ENCODE measurements at places on chromosomes 7 and 10. TPM values are rescaled to one million over a fixed set of nuclear protein-coding genes. Genes with fewer than 3 reads are reported as not detected.

ADAP1 gene
- total RNA-seq = 1.7 TPM

DNA sequence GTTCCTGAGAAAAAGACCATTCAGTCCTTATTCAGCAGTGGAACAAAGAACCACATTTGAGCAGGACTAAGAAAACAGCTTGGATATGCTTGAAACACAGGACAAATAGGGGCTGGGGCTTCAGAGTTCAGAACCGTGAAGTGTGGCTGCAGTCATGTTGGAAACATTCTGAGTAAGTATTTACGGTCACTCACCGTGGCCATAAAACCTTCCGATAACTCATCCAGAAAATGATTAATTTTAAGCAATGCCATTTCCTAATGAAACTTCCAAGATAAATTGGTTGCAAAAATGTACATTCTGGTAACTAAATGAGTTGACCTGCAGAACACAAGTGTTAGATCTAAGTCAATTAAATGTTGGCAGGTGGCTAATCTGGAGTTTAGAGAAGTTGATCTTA lies 279.2 kb downstream of the CXCL12 start:
- DNase-seq = no peak

DNA sequence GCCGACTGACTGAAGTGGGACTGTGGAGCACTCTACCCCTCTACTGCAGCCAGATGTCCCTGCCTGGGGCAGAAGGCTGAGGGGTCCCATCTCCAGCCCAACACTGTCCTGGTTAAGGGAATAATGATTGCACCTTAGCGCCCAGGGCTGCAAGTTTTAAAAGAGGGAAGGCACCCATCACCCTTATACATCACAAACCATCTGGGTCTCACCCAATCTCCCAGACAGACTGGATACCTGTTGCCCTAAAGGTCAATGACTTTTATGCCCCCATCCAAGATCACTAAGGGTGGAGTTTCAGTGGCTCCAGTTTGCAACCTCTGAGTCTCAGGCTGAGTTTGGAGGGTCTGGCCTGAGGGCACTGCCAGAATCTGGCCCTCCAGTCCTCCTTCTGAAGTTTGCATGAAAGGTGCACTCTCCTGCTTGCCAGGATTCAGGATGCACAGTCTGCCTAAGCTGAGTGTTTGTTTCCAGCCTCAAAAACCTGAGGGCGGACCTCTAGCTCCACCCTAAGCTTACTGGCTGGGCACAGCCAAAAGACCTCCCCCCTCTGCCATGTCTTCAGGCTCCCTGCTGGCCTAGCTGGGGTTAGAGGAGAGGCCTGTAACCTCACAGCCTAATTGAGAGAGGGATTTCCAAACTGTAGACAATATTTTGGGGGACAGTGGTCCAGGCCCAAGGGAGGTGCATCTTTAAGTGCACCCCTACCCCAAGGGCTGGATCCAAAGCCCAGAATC lies 2.5 kb upstream of the EMX2 start:
- DNase-seq = no peak

GRCh38 chr10:29608062-29608461 lies 26.7 kb downstream of the SVIL start:
- no peak for DNase-seq

MEOX2 gene
- 53.9 TPM for total RNA-seq

Measured in dermis blood vessel endothelial cell (primary cell).